ENCODE measurements at places on chromosomes 2 and 18.

GRCh38 chr18:33231474-33232317, 208.8 kb downstream of the CCDC178 start:
- no peak for DNase-seq

DNA sequence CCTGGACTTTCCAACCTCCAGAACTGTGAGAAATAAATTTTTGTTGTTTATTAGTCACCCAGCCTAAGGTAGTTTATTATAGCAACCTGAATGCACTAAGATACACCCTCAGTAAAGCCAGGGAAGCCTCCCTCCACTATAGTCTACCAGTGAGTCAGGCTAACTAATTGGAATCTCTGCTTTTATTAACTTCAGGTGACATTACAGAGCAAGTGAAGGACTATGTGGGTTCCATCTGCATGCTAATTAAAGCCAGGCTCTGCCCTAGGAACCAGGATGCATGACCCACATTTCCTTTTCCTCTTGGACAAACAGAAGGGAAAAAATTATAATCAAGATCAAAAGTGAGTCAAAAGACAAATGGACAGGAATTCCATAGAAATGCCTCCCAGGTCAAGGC, 56.1 kb downstream of the ZC3H8 start:
- no peak for DNase-seq

- DNase-seq = no peak
Observed at GRCh38 chr2:96354492-96354891, 18.9 kb downstream of the NCAPH start.

- DNase-seq = no peak
Observed at GRCh38 chr2:45699032-45699658, 47.7 kb downstream of the PRKCE start.

DNA sequence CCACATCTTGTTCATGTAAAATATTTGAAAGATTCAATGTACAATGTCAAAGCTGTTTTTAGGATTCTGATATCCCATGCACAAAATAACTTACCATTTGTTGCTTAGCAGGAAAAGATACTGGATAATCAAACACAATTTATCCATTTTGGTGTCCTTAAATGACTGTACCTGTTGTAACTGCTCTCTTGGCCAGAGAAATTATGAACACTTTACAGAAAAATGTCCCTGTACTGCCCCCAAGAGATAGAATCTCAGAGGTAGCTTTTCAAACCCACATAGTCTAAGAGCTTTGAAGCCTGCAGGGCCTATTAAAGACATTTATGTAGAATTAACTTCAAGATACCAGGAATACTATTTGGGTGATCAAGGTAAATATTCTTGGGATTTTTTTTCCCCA, 12.2 kb upstream of the ME2 start:
- DNase-seq = no peak

GRCh38 chr2:212114489-212114888, 424.1 kb downstream of the ERBB4 start:
- no peak for DNase-seq

GRCh38 chr2:162100579-162100978, 26.6 kb upstream of the DPP4 start:
- no peak for DNase-seq

GRCh38 chr18:49698525-49699025, 114.8 kb downstream of the ACAA2 start:
- DNase-seq = no peak

DNA sequence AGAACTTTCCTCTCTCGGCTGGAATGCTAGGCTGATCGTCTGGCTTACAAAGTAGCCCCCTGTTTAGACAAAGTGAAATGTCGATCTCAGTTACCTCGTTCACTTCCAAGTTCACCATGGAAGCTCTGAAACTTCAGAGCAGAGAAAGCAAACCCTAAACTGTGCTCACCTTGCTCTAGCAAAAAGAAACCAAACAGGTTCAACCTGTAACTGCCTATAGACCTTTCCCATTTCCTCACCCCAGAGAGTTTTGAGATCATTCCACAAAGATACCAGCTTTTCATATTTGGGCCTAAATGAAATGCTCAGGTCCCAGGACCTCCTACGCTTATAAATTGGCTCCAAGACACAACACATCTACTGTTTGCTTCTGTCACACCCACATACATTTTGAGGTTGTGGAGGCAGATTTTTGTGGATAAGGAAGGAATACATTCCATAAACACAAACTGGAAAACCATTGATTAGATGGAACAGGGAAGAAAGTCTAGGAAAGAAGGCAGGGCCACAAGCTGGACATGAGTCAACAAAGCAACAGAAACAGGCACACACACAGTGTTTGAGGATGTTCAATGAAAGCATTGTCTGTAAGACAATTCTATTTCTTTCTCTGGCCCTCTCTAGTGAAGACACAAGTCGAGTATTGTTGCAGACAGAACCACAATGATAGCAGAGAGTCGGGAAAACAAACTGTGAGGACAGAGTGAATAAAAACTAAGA, 52.8 kb upstream of the TGIF1 start:
- no peak for DNase-seq

DNA sequence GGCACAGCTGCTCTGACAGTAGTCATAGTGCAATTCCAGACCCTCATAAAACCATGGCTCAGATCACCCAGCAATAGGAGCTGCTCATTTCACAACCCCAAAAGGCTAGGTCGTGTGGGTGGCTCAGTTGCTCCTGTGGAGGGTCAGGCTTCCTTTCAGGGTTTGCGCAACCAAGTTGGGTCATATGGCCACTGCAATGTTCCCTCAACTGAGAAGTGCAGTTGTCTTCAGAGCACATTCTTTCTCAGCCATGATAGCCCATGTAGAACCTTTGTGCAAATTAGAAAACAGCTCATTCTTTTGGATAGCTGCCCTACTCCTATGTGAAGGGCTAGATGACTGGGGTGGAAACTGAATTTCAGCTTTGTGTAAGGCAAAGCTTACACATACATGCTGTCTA, 3.2 kb downstream of the SERPINB13 start:
- no peak for DNase-seq

DNA sequence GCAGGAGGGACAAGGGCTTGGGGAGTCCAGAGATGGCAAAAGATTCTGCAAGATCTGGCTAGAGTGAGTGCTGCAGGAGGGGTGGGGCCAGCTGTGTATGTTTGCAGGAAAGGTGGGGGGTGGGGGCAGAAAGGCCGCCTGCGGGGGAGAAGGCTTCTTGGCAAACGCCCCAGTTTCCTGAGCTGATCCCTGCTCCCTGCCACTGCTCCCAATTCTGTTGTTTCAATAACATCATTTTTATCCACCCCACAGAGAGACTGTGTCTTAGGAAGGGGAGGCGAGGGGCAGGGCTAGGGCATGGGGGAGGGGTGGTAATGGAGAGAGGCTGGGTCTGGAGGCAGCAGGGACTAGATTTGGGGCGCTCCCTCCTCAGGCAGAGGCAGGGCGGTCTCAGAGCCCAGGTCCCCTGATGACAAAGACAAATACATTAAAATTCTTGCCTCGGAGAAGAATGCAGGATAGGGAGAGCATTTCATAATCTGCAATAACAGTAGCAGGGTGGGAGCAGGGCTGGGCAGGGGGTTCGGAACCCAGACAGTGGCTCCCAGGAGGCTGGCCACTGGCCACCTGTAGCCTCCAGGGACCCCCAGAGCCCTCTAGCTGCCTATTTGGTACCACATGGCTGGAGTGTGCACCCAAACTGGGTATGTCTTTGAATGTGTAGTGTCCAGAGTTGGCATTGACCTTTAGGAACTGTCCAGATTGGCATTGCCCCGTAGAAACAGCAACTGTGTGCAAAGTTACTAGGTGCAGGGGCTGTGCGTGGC, 2.1 kb upstream of the WNT6 start:
- DNase-seq = no peak

DNA sequence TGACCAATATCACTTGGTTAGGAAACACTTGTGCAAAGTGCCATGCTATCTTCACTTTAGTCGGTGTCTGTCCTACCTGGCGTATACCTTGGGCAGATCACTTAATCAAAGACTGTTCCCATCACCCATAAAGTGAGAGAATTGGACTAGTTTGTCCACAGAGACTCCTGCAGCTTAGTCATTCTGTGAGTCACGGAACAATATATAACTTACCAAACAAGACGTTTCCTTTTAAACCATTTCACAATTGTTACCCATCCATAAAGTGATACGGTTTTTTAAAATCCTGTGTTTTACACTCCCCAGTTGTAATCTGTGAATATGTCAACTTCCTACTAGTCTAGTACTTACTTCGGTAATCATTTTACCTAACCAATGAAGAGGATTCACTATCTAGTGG, 499.3 kb upstream of the SMIM21 start:
- DNase-seq = no peak

- DNase-seq = no peak
Observed at GRCh38 chr2:224875841-224876240, 159.7 kb upstream of the CCDC195 start.

- DNase-seq = no peak
Observed at GRCh38 chr18:72612894-72613533, 68.9 kb upstream of the CBLN2 start.

GRCh38 chr2:98134172-98135005, 47.4 kb downstream of the VWA3B start:
- no peak for DNase-seq
